H7 (cell line): ENCODE measurements at places on chromosomes 5 and 9. TPM values are rescaled to one million over a fixed set of nuclear protein-coding genes. Genes with fewer than 3 reads are reported as not detected.

The FNIP1 gene
- 17.6 and 21.5 TPM in 2 replicates for total RNA-seq

The FYB1 gene
- not detected in 2 replicates for total RNA-seq

The EQTN gene
- 0.31 and 2.1 TPM in 2 replicates for total RNA-seq

The NR2F1-AS1 gene
- total RNA-seq: 1.1 and 1.8 TPM in 2 replicates

The IFNA2 gene
- not detected in 2 replicates for total RNA-seq

The STPG3 gene
- total RNA-seq: not detected in 2 replicates

The NUTM2F gene
- 0.69 TPM in 1 of 2 replicates, not detected in the other for total RNA-seq

The TAF11L5 gene
- not detected in 2 replicates for total RNA-seq

DNA sequence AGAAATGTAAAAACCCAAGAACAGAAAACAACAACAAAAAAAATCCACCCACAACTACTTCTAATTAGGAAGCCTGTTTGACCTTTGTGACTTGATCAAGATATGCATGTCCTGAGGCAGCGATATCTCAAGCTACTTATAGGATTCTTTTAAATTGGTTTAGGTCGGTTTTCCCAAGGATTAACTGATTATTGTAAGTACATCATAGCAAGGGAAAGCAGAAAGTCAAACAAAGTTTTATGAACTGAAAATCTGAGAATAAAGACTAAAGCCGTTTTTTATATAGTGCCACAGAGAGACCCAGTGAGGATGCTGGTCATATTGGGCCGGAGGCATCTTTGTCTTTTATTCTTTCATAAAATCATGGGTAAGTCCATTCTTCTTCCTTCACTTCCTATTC lies 72.0 kb downstream of the CD180 start:
- DNase-seq: no peak

DNA sequence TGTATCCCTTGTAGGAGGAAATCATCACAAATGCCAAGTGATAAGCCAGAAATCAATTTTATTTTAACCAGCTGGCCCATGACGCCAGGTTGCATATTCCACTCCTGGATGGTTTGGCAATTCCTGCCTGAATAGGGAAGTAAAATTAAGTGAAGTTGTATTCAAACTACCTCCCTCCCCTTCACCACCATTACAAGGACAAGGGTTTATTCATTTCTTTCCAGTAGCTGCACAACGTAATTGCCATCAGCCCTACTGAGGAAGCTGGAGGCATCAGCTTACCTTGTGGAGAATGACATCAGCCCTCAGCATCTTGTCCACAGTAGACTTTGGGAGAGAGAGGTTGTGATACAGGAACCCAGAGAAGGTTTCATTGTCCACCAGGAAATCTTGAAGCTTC lies 66.6 kb downstream of the ABCA1 start:
- DNase-seq: no peak

GRCh38 chr9:110626101-110626829 lies 42.3 kb upstream of the MUSK start:
- no peak for DNase-seq

GRCh38 chr5:170247363-170247762 lies 14.6 kb downstream of the C5orf58 start:
- DNase-seq: no peak

DNA sequence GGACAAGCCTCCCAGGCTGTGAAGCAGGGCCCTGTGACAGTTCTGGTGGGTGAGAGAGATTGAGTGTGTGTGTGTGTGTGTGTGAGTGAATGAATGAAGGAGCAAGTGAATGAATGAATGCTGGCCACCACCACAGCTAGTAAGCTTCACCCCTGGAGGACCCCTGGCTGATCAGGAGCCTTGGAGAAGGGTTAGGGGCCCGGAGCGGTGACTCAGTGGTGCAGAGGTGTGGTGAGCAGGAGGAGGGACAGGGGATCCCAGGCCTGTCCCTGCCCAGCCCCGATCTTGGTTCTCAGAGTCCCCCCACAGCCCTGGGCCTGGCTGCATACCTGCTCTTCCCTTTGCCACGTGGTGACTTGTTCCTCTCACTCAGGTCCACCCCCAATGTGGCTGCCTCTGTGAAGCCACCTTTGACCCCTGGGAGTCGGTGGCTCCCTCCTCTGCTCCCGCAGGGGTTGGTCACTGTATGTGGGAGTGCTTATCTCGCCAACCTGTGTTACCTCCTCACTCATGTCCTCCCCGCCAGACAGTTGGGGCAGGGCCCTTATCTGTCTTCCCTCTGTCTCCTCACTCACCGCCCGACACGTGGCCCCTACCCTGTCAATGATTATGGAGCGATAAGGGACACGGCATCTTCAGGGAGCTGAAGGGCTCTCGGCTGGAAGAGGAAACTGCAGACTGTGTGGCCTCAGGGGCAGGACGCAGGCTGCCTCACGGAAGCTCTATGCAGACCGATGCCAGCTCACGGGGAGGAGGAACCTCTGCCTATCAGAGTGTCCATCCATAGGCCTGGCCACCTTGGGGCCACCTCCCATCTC lies 99.9 kb upstream of the PITX1 start:
- no peak for DNase-seq

GRCh38 chr9:73042155-73042554 lies 89.3 kb upstream of the ALDH1A1 start:
- no peak for DNase-seq

DNA sequence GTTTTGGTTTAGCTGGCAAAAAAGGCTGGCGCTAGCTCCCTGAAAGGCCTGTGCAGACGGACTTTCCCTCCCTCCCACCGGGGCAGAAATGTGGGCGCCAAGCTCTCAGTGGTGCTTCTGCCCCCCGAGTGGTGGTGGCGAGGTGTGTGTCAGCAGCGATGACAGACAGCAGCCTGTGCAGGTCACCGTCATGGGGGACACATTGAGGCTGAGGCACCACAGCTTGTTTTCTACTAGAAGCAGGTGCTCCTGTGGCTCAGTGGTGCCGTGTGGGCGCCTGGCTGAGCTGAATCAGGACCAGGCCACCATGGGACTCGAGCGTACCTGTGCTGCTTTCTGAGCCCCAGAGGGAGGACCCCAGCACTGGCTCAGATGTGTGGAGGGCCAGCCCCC lies 6.2 kb downstream of the WNK2 start:
- no peak for DNase-seq

DNA sequence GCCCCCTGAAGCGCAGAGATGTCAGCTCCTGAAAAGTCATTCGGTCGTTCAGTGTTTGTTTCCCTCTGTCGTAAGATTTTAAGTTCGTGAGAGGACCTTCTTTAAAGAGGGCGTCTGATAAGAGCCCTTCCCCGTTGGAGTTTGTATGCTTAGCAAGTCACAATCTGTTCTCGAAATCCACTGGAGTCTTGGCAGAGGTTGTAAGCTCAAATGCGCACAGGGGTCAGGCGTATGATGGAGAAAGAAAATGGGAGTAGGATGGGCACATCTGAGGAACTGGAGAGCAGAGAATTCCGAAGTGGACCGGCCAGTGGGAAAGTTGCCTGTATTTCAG lies 710 bp downstream of the HSD17B4 start:
- DNase-seq: peak; percentile 24

DNA sequence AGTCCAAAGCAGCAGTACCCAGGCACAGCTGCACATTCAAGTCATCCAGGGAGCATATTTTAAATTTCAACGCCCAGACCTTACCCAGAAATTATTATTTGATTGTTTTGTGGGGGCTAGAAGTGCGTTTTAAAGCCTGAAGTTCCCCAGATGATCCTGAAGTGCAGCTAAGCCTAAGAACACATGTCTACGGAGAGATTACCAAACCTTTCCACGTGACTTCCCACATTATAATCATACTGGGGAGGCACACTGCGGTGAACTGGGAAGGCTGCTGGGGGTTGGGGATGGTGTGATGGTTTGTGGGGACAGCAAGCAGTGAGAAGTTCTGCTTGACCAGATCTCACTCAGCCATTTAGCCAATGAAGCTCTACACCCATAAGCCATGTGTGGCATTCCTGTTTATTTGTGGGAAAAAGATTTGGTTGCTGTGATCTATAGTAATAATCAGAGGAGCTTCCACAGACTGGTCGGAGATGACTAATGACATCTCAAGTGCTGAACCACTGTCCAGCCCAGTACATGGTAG lies 93.4 kb upstream of the CDH6 start:
- DNase-seq: no peak

GRCh38 chr9:88451160-88451559 lies 62.9 kb downstream of the SPIN1 start:
- no peak for DNase-seq

DNA sequence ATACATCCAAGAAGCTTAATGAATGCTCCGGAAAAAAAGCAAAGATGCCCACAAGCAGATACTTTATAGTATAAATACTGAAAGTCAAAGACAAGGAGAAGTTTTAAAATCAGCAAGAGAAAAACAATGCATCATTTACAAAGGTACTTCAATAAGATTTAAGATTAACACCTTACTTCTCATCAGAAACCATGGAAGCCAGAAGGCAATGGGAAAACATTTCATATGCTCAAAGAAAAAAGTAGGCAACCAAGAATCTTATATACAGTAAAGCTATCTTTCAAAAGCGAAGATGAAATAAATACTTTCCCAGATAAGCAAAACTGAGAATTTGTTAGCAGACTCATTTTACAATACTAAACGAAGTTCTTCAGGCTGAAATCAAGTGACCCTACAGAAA lies 51.1 kb downstream of the ABHD17B start:
- no peak for DNase-seq

GRCh38 chr9:6121707-6122106 lies 93.9 kb upstream of the IL33 start:
- DNase-seq: no peak

DNA sequence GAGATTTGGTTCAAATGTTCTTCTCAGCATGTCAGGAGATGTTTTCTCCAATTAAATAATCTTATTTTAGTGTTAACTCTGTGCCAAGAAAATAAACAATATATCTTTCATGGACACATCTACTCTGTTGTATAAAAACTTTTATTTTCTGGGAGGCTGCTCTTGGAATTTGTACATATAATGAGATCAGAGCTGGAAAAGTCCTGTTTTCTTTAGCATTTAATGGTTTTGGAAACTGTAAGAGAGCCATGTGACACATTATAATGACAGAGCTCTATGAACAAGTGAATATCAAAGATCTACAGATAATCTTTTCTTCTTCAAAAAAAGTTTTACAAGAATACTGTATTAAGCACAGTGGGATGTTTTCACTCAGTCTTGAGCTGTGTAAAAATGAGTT lies 48.8 kb downstream of the FOXD1 start:
- DNase-seq: no peak

DNA sequence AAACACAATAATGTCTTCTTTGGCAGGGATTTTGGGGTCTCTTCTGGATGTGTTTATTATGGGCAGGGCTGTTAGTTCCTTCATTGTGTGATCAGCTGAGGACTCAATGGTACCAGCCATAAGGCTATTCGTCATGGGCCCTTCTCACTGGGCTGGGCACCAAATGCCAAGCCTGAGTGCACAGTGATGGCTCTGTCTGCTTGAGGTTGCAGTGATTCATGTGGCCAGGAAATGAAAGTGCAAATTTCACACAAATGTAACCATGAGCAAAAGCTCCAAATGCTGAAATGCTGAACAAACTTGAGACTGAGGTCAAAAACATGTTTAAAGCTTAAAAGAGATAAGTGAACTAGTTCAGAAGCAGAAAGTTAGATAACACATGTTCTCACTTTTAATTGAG lies 191.0 kb downstream of the TARS1 start:
- no peak for DNase-seq
